ENCODE measurements at places on chromosomes 7 and 10.

GRCh38 chr10:101069441-101069840 is 7.7 kb downstream of the KAZALD1 start:
- no peak for DNase-seq

DNA sequence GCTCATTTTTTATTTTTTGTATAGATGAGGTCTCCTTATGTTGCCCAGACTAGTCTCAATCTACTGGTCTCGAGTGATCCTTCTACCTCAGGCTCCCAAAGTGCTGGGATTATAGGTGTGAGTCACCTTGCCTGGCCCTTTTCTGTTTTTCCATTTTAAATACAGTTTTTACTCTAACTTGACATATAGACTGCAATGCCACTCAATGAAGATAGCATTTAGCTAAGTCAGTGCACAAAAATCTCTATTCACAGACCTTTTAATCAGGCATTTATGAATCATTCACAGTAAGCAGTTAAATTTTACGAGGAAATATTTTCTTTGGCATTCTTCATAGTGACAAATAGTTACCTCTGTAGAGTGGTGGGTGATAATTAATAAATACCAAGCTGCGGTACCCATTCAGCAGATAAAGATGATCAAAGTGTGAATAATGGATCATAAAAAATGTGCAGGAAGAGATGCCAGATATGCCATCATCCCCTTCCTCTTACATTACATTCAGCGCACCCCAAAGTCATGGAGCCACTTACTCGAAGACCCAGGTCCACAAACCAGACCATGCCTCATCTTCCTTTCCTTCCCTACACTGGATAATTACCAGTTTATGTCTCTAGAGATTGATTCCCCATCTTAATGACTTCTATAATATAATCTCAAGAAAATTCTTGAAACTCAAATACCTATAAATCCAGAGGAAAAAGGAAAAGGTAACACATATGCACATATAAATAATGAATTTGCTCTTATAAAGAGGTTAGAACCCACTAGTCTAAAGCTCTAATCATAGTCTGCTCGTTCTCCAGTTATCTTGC is 56.0 kb downstream of the UBE2H start:
- DNase-seq, result no peak

DNA sequence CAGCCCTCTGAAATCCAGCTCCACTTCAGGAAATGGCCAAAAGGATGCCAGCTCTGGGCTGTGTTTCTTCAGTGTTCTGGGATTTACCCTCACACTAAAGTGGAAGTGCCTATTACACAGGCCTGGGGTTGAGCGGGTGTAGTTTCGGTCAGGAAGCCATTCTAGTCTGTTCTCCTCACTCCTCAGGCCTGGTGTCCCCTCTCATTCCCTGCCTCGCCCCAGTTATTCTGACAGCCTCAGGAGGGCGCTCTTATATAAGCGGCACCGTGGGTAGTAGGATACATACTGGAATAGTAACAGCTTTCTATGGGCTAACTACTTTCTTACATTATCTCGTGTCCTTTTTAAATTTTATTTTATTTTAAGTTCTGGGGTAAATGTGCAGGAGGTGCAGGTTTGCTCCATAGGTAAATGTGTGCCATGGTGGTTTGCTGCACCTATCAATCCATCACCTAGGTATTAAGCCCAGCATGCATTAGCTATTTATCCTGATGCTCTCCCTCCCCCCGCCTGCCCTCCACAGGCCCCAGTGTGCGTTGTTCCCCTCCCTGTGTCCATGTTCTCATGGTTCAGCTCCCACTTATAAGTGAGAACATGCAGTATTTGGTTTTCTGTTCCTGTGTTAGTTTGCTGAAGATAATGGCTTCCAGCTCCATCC is 12.2 kb upstream of the LGI1 start:
- DNase-seq, result no peak

GRCh38 chr7:17680026-17680425 is 260.3 kb downstream of the SNX13 start:
- no peak for DNase-seq

GRCh38 chr10:28984431-28984830 is 304.4 kb upstream of the LYZL1 start:
- DNase-seq, result no peak

DNA sequence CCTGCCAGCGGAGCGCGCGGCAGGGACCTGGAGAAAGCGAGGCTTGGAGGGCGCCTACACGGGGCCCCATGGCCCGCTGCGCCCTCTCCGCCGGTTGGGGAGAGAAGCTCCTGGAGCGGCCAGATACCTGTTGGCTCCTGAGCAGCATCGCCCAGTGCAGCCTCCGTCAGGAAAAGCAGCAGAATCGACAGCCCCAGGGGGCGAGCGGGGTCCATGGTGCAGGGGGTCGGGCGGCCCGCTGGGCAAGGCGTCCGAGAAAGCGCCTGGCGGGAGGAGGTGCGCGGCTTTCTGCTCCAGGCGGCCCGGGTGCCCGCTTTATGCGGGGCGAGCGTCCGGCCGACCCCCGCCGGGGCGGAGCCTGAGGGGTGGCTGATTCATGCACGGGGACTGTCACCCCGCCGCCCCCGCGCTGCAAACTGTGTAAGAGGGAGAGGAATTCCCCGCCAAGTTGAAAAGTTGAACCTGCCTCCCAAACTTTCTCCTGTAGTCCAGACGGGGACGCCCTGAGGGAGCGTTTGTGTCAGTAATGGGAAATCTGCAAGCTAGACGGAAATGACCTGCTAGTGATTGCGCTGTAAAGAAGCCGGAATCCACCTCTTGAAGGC is at the start of gene TFPI2:
TSS of gene TFPI2 (minus strand) at position 290 of the 605 bp plus-strand sequence. CDS start at position 215, 75 bp downstream.
- no peak for DNase-seq

DNA sequence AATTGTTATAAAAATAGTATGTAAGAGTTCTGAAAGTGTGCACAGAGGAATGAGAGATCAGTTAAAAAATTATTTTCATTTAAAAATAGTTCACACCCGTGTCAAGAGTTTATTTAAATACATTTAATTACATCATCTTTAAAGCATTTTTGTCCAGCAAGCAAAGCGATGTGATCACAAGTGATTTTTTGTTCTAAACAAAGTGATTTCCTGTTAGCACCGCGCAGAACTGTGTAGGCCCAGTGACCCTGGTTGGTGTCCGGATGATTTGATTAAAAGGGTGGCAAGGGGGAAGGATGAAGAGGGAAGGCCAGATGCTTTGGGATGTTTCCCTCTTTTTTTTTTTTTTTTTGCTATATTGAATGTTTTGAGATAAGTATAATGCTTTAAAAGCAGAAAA is 227.8 kb upstream of the PITRM1 start:
- DNase-seq, result no peak

- no peak for DNase-seq
These were observed 28.7 kb downstream of the CHST15 start for GRCh38 chr10:124064676-124065075.

- DNase-seq, result no peak
These were observed 13.9 kb downstream of the VSTM2A start for GRCh38 chr7:54556121-54556520.

GRCh38 chr7:92840316-92840715 is 3.9 kb upstream of the CDK6 start:
- DNase-seq, result no peak

DNA sequence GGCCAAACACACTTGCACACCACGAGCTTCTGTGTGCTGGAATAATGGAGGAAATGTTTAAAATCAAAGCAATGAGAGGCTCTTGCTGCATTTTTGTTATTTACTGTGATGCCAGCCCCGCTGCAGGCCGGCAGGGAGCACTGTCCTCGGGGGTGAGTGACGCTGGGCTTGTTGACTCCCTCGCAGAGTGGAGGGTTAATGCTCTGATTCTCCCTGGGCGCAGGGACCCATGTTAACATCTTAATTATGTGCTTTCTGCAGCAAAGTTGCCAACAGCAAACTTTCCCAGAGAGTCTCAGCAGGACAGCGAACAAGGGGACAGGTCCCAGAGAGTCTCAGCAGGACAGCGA is 22.9 kb downstream of the SCART1 start:
- no peak for DNase-seq

GRCh38 chr7:37194943-37195342 is 253.7 kb downstream of the ELMO1 start:
- no peak for DNase-seq

- no peak for DNase-seq
These were observed 128.2 kb downstream of the SEMA3E start for GRCh38 chr7:83520726-83521125.

DNA sequence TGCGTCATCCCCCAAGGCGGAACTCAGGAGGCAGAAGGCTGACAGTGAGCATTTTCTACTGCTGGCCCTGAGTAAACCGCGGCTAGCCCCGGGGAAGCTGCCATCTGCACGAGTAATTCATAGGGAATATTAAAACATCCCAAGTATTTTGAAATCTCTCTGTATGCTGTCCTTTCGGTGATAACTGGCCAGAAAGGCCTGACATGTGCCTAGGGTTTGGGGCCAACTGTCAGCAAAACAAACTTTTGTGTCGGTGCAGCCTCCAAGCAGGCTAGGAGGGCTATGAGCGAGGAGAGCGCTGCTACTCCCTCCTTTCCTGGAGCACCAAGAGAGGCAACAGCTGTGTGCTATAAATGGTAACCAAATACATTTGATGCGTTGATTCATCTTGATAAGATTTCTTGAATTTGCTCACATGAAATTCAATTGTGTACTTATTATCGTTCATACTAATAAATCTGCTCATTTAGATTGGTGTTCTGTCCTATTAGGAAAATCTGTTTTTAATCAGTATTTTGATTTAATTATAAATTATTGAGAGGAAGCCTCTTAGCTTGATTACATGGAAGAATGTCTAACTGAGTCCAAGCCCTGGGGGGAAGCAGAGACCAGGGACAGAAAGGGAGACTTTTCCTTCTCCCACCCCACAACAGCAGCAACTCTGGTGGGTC is 124.4 kb upstream of the NPS start:
- no peak for DNase-seq

GRCh38 chr10:96427291-96427690 is 68.5 kb upstream of the OPALIN start:
- no peak for DNase-seq

- DNase-seq, result no peak
These were observed 3.0 kb downstream of the BTBD16 start for GRCh38 chr10:122273966-122274545.

GRCh38 chr7:155458878-155459699 is 1.2 kb downstream of the EN2 start:
- DNase-seq, result no peak

DNA sequence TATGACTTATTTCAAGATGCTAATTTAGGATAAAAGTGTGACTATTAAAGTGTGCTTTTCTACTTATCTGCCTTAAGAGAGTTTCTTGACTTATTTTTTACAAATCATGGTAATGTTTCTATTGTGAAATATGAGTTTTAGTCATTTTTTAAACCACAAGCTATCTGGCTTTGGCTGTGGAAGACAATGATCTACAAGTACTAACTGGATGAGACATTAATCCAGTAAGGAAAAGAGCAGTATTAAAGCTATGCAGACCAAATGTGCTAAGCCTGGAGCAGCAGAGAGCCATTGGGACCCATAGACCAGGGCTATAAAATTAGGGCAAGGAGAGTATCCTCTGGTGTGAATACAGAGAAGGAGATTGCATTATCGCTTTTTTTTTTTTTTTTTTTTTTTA is 92.4 kb downstream of the SEMA3A start:
- no peak for DNase-seq

DNA sequence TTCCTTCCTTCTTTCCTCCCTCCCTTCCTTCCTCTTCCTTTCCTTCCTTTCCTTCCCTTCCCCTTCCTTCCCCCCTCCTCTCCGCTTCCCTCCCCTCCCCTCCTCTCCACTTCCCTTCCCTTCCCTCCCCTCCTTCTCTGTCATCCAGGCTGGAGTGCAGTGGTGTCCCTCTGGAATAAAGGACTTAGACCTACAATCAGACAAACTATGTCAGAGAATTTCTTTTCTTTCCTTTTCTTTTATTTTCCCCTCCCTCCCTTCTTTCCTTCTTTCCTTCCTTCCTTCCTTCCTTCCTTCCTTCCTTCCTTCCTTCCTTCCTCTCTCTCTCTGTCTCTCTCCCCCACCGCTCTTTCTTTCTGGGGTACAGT is 242.2 kb downstream of the GATA3 start:
- no peak for DNase-seq

DNA sequence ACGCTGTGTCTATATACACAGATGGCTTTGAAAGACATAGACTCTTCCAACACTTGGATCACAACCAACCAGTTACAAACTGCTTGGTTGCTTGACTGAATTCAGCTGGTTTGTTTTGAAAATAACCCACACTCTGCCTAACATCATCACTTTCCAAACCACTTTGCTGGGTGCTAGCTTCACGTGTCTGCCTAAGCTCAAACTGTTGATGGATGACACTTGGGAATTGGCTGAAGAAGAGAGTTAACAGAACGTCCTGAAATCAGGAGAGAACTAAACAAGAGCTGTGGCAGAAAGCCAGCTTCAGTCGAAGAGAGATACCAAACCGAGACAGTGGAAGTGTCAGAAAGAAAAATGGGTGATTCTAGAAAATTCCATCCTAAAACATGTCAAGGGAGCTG is 420.8 kb upstream of the AUTS2 start:
- no peak for DNase-seq

DNA sequence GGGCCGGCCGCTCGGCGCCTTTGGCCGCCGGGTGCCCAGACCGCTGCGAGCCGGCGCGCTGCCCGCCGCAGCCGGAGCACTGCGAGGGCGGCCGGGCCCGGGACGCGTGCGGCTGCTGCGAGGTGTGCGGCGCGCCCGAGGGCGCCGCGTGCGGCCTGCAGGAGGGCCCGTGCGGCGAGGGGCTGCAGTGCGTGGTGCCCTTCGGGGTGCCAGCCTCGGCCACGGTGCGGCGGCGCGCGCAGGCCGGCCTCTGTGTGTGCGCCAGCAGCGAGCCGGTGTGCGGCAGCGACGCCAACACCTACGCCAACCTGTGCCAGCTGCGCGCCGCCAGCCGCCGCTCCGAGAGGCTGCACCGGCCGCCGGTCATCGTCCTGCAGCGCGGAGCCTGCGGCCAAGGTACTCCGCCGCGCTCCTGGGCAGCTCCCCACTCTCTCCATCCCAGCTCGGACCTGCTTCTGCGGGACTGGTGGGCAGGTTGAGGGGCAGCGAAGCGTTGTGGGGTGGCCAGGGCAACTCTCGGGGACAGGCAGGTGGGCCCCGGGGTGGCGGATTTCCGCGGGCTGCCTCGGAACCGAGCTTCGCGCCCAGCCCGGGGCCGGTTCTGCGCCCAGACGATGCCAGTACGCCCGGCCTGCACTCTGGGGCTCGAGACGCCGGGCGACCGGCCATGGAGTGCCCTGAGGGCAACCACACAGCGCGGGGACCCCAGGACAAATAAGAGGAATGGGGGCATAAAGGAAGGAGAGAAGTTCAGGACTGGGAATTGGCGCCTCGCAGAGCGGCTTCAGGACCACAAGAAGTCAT is 578 bp downstream of the HTRA1 start:
- DNase-seq, result no peak

- DNase-seq, result no peak
These were observed 4.2 kb downstream of the ZMIZ2 start for GRCh38 chr7:44752822-44753221.

DNA sequence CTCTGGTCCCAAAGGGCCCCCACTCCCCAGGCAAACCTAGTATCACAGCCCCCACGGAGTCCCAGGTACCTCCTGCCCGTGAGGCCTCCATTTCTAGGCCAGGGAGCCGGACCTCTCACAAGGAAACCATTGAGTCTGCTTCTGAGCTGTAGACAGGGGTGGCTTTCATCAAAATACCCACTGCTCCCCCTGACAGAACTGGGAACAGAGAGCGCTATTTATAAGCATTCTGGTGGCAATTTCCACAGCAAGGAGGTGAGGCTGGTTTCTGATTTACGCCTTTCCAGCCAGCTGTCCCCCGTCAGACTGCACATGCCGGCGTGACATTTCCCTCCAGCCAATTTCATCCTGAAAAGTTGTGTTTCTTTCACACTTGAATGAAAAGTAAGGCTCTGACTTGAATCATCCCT is 407.5 kb upstream of the PRKCQ start:
- DNase-seq, result no peak
